Thymus (tissue), 14 donors: ENCODE measurements at places on chromosomes 5 and 9. TPM values are rescaled to one million over a fixed set of nuclear protein-coding genes. Genes with fewer than 3 reads are reported as not detected.

DNA sequence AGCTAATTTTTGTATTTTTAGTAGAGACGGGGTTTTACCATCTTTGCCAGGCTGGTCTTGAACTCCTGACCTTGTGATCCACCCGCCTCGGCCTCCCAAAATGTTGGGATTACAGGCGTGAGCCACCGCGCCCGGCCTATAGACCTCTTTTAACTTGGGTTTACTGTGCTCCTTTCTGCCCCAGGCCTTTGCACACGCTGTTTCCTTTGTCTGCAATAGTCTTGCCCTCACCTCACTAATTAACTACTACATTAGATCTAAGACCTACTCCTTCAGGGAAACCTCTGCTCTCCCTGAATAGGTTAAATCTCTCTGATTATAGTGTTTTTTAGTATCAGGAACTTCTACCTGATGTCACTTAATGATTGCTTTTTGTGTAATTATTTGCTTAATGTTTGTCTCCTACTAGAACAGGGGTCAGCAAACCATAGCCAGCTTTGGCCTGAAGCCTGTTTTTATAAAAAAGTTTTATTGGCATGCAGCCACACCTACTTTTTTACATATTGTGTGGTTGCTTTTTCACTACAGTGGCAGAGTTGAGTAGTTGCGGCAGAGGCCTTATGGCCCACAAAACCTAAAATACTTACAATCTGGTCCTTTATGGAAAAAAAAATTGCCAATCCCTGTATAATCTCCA lies 31.2 kb upstream of the TLE1 start:
- no peak for DNase-seq
- no peak overlapping the region for H3K27ac ChIP-seq
- no peak overlapping the region for H3K4me3 ChIP-seq
- H3K4me1 ChIP-seq = no peaks in the 10 kb centered on the region

DNA sequence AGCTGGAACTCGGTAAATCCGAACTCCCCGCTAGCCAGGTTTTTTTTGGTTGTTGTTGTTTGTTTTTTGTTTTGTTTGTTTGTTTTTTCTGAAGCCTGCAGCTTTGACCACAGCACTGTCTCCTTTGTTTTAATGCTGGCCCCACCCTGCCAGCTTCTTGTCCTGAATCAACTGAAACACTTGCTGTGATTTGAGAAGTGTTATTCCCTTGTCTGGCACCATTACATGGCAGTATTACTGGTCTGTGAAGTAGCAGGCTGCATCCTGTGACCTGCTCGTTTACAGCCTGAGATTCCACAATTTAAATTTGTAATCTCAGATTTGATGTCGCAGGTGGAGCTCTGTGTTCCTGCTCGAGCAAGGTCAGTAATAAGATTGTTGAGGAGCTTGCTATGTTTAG lies 1.4 kb upstream of the SLC36A2 start:
- no peak for DNase-seq
- H3K27ac ChIP-seq = no peak overlapping the region
- H3K4me3 ChIP-seq = no peak overlapping the region
- H3K27me3 ChIP-seq = peaks cover 2% of the 10 kb centered on the region
- no peaks in the 10 kb centered on the region for H3K36me3 ChIP-seq

DNA sequence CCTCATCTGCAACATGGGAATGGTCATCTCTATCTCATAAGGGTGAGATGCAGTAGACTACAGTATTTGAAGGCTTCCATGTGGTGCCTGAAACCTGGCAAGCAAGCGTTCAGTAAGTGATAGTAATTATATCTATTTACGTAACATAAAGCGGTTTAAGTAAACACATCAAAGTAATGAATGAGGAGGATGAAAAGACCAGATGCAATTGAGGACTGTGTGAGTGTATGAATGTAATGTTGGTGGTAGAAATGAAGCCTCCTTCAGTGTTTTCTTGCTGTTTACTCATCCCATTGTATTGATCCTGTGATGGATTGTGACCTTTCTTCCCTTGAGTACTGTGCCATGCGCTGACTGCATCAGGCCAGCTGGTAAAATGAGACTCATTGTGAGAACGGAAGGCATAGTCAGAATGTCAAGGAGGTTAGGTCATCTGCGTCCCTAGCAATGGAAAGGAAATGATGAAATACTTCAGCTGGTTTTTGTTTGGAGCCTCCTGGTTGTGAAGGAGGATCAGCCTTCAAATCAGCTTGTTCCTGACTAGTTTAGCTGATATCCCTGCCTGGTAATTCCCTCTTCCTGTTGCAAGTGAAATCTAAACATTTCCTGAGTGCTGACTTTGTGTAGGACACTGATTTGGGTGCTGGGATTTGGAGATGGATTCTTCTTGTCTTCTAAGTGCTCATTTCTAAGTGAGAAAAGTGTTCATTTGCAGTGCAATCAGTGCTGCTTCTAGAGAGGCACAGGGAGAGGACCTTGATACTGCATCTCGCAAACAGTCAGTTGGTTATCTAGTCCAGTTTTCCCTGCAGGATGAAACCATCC lies 35.6 kb downstream of the TNFSF8 start:
- H3K36me3 ChIP-seq = no peaks in the 10 kb centered on the region
- H3K4me3 ChIP-seq = no peak overlapping the region
- no peaks in the 10 kb centered on the region for H3K27me3 ChIP-seq
- no peak for DNase-seq
- H3K4me1 ChIP-seq = peaks cover 41% of the 10 kb centered on the region

GRCh38 chr5:54561651-54562050 lies 44.1 kb downstream of the SNX18 start:
- no peak for DNase-seq
- no peaks in the 10 kb centered on the region for H3K27me3 ChIP-seq
- H3K36me3 ChIP-seq = no peaks in the 10 kb centered on the region

DNA sequence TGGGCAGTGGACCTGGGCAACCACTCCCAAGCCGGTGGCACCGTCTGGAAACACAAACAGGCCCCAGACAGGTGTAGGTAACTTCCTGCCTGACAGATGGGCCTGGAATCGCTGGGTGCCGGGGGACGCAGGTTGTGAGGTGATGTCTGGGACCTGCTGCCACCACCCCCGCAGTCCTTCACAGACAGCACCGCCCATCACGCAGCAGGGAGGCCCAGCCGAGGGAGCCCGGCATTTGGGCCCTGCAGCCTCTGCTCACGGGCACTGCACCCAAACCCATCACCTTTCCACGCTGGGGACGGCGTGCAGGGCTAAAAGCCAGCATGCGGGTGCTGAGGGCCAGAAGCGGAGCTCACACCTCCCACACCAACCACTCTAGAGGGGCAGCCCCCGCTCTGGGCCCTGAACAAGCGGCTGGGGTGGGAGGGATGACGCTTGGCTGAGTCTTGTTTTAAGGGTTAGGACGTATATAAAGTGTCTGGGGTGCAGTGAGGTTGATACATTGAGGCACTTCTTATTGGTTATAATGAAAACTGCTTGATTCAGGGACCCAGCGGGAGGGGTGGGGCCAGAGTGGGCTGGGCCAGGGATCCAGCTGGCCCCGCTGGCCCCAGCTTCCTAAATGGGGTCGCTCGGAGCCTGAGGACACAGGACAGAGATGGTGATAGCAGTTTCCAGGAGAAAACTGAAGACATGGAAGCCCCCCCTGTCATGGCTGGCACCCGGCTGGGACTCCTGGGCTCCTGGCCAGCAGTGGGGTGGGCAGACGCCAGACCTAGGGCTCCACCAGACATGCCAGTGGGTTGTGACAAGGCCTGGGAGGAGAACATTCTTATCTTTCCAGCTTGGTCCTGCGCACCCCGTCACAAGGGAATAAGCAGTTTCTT lies 11.3 kb downstream of the MYMK start:
- no peak overlapping the region for H3K27ac ChIP-seq
- no peaks in the 10 kb centered on the region for H3K36me3 ChIP-seq
- H3K27me3 ChIP-seq = no peaks in the 10 kb centered on the region
- no peak overlapping the region for H3K4me3 ChIP-seq

GRCh38 chr9:75197561-75197960 lies 109.2 kb downstream of the OSTF1 start:
- DNase-seq = no peak
- no peaks in the 10 kb centered on the region for H3K27me3 ChIP-seq
- no peak overlapping the region for H3K4me3 ChIP-seq
- H3K4me1 ChIP-seq = no peaks in the 10 kb centered on the region
- no peak overlapping the region for H3K27ac ChIP-seq
- H3K36me3 ChIP-seq = no peaks in the 10 kb centered on the region

- peak overlapping the region; percentile 36 for H3K27ac ChIP-seq
- no peaks in the 10 kb centered on the region for H3K4me1 ChIP-seq
- no peaks in the 10 kb centered on the region for H3K27me3 ChIP-seq
- H3K4me3 ChIP-seq = no peak overlapping the region
- no peak for DNase-seq
- H3K36me3 ChIP-seq = no peaks in the 10 kb centered on the region
Measured at GRCh38 chr9:72315089-72315509, 49.9 kb downstream of the ZFAND5 start.

DNA sequence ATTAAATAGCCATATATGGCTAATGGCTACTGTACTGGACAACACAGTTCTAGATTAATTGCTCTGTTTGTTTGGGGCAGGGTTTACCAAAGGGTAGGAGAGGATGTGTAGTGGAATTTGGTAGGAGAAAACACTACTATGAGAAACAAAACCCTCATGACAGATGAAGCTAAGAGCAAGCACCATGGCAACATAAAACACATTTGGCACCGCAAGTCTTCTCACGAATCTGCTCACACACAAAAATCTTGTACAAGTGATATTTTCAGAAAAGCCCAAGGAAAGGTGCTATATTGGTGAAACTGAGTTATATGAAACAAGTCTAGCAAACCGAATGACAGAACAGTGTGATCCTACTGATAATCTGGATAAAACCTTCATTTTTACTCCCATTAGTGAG lies 38.5 kb downstream of the CSF2 start:
- DNase-seq = no peak
- H3K4me1 ChIP-seq = peaks cover 5% of the 10 kb centered on the region
- H3K4me3 ChIP-seq = no peak overlapping the region
- H3K27me3 ChIP-seq = no peaks in the 10 kb centered on the region
- H3K27ac ChIP-seq = no peak overlapping the region

- H3K4me3 ChIP-seq = no peak overlapping the region
- no peak for DNase-seq
- H3K36me3 ChIP-seq = no peaks in the 10 kb centered on the region
- no peak overlapping the region for H3K27ac ChIP-seq
- no peaks in the 10 kb centered on the region for H3K27me3 ChIP-seq
- H3K4me1 ChIP-seq = no peaks in the 10 kb centered on the region
Measured at GRCh38 chr9:95545831-95546567, 29.2 kb upstream of the PTCH1 start.

DNA sequence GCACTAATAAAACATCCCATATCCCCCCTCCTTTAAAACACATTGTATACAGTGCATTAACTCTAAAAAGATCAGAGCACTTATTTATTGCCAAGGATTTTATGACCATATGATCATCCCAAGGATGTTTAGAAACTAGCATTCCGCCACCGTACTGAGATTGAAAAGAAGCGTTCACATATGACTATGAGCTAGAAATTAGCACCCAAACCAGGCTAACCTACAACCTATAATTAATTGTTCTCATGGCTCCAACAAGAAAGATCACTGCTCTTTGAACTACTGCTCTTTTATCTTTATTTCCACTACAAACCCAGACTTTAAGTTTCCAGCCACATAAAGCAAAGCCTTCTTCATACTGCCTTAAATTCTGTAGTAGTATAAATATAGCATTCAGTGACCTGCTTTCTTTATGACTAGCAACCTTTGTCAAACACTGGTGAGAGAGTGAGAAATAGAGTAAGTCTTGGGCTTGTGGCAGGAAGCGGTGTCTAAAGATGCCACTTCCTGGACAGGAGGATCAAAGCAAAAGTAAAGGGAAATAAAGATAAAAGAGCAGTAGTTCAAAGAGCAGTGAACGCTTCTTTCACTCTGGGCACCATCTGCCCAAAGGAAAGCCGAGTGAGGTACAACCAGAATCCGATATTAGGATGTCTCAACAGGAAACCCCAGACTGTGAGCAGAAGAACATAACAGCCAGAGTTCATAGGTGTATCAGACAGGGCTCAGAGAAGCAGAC lies 151.1 kb upstream of the ERCC6L2 start:
- H3K4me1 ChIP-seq = peaks cover 19% of the 10 kb centered on the region
- DNase-seq = peak; percentile 48
- H3K27me3 ChIP-seq = no peaks in the 10 kb centered on the region
- H3K27ac ChIP-seq = peak overlapping the region; percentile 55
- no peak overlapping the region for H3K4me3 ChIP-seq

- H3K27me3 ChIP-seq = no peaks in the 10 kb centered on the region
- no peak for DNase-seq
- no peak overlapping the region for H3K27ac ChIP-seq
- H3K4me3 ChIP-seq = no peak overlapping the region
Measured at GRCh38 chr5:133523013-133523658, 89.2 kb downstream of the FSTL4 start.

- H3K4me3 ChIP-seq = no peak overlapping the region
- DNase-seq = no peak
- no peak overlapping the region for H3K27ac ChIP-seq
- H3K27me3 ChIP-seq = no peaks in the 10 kb centered on the region
- no peaks in the 10 kb centered on the region for H3K4me1 ChIP-seq
- H3K36me3 ChIP-seq = peaks cover 93% of the 10 kb centered on the region
Measured at GRCh38 chr9:35703906-35704672, 14.4 kb upstream of the TPM2 start.

GRCh38 chr9:14932231-14932630 lies 22.0 kb upstream of the FREM1 start:
- H3K27me3 ChIP-seq = no peaks in the 10 kb centered on the region
- H3K27ac ChIP-seq = no peak overlapping the region
- no peak overlapping the region for H3K4me3 ChIP-seq
- no peaks in the 10 kb centered on the region for H3K4me1 ChIP-seq

GRCh38 chr5:142900927-142901326 lies 130.8 kb downstream of the ARHGAP26 start:
- no peaks in the 10 kb centered on the region for H3K4me1 ChIP-seq
- no peaks in the 10 kb centered on the region for H3K27me3 ChIP-seq
- H3K4me3 ChIP-seq = no peak overlapping the region
- peaks cover 25% of the 10 kb centered on the region for H3K36me3 ChIP-seq

DNA sequence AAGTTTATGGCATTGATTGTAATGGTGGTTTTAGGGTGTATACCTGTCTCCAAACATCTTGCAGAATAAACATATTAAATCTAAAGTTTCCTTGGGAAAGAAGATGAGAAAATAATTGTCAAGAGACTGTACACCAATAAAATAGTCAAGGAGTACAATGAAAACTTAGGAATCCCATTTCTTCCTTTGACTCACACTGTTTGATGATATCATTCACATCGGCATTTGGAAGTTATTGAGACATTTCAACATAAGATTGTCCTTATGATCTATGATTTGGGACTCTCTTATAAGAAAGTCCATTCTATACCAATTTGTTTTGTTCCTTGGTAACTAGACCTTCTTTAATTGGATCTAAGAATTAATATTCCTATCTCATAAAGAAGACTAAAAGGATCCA lies 482.7 kb downstream of the RAB3C start:
- no peak overlapping the region for H3K4me3 ChIP-seq
- DNase-seq = no peak
- no peaks in the 10 kb centered on the region for H3K4me1 ChIP-seq

Gene GPR150
- total RNA-seq = 0.19 TPM

Gene SLC36A2
- total RNA-seq = not detected

Gene DRD1
- total RNA-seq = 0.80 TPM

Gene PCDHAC1
- total RNA-seq = 0.05 TPM
